Right lung (tissue), 10 donors: ENCODE measurements at places on chromosomes 16 and 17. TPM values are rescaled to one million over a fixed set of nuclear protein-coding genes. Genes with fewer than 3 reads are reported as not detected.

WNK4 gene
- 0.82 TPM for polyA plus RNA-seq

CFAP97D1 gene
- polyA plus RNA-seq = 0.05 TPM

DOC2B gene
- polyA plus RNA-seq = 3.6 TPM

CCDC78 gene
- 1.3 TPM for polyA plus RNA-seq

SLC6A2 gene
- not detected for polyA plus RNA-seq

CA4 gene
- polyA plus RNA-seq = 43.3 TPM

HAGHL gene
- polyA plus RNA-seq = 3.9 TPM

DNA sequence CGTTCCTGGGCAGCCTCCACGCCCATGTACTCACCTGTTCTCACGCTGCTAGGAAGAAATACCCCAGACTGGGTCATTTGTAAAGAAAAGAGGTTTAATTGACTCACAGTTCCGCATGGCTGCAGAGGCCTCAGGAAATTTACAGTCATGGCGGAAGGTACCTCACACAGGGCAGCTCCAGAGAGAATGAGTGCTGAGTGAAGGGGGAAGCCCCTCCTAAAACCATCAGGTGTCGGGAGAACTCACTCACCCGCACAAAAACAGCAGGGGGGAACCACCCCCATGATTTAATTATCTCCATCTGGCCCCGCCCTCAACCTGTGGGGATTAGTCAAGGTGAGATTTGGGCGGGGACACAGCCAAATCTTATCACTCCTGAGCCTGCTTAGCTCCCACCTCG is 18.2 kb downstream of the RAB40C start:
- no peak for DNase-seq

- no peak for DNase-seq
Observed at GRCh38 chr17:79944251-79944812, 91.3 kb downstream of the TBC1D16 start.

DNA sequence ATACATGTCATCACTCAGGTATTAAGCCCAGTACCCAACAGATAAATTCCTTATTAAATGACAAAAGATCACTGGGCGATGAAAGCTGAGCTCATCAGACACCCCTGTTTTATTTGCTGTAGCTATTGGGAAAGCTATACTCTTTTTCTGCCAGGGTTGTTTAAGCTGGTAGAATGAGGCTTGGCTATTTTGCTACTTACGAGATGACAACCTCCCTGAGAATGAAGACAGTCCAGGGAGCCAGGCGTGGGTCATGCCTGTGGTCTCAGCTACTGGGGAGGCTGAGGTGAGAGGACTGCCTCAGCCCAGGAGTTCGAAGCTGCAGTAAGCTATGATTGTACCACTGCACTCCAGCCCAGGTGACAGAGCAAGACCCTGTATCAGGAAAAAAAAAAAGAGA is 4.3 kb upstream of the SH2B1 start:
- DNase-seq = no peak

- no peak for DNase-seq
Observed at GRCh38 chr17:13485327-13485726, 116.4 kb downstream of the HS3ST3A1 start.

- DNase-seq = no peak
Observed at GRCh38 chr17:60141111-60142018, 8.4 kb upstream of the CA4 start.

GRCh38 chr17:6213859-6214258 is 143.7 kb downstream of the WSCD1 start:
- no peak for DNase-seq

DNA sequence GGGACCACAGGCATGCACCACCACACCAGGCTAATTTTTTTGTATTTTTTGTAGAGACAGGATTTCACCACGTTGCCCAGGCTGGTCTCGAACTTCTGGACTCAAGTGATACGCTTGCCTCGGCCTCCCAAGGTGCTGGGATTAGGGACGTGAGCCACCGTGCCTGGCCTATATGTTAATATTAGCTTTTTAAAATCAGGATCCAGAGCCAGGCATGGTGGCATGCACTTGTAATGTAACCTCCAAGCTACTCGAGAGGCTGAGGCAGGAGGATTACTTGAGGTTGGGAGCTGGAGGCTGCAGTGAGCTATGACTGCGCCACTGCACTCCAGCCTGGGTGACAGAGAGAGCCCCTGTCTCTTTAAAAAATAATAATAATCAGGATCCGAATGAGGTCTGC is 8.5 kb upstream of the ADCY7 start:
- DNase-seq = no peak

GRCh38 chr17:44828919-44829522 is 1.1 kb downstream of the GJC1 start:
- peak; percentile 37 for DNase-seq

- DNase-seq = no peak
Observed at GRCh38 chr17:66353937-66354401, 51.6 kb downstream of the PRKCA start.

DNA sequence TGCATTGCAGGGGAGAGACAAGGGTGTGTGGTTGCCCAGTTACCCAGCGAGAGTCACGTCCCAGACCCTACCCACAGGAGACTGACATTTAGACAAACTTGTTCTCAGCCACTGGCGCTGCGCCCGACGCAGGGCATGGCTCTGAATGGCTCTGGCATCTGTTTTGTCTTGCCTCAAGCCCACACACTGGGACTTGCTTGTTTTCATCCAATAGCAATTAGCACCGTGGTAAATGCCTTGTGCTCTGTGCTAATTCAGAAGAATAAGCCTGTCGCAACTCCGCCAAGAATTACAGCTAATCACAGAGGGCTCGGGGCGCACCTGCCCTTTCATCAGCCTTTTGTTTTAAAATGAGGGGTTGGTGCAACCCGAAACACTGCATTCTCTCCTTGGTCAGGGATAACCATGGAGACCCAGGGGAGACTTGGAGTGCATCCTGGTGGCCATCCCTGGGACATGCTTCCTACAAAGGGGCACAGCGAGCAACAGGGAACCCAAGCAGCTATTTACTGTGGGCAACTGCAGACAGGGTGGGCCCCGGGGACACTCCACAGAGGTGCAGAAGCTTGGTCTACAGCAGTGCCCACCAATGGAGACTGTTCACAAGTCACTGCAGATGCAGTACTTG is 220.6 kb upstream of the ZFHX3 start:
- DNase-seq = no peak

- DNase-seq = no peak
Observed at GRCh38 chr17:42853597-42853967, 2.6 kb downstream of the AOC3 start.

DNA sequence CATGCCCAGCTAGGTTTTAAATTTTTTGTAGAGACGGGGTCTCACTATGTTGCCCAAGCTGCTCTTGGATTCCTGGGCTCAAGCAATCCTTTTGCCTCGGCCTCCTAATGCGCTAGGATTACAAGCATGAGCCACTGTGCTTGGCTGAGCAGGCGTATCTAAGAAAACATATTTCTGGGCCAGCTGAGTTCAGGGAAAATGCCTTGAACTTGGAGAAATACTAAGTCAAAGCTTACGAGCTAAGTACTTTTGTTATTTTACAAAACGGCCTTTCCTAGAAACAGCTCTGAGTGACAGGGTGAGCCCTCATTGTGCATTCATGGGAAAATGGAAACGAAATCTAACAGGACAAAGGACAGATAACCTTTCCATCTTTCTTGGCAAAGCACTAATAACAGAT is 24.7 kb downstream of the DNAI2 start:
- no peak for DNase-seq
